ENCODE measurements at places on chromosomes 1 and 21. TPM values are rescaled to one million over a fixed set of nuclear protein-coding genes. Genes with fewer than 3 reads are reported as not detected.

Gene OR6K3
- not detected for total RNA-seq

Gene RHEX
- not detected for total RNA-seq

Gene C1orf116
- total RNA-seq, result not detected

Gene ACTN2
- total RNA-seq, result not detected

DNA sequence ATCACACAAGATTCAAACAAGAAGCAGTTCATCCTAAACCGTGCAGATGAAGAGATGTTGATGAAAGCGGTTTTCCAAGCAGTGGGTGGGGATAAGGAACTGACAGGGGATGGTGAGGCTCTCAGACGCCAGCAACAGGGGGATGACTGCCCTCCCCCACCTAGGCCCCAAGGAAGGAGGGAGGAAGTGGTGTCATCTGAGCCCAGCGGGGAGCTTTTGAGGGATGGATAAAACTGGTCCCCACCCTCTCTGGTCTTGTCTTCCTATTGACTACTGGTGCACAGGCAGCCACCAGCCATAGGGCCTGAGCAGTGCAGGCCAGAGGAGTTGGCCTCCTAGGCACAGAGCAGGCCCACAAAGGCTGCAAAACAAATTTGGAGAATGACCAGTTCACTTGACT is 175.5 kb downstream of the HUNK start:
- DNase-seq, result no peak
- H3K4me3 ChIP-seq, result no peak overlapping the region
- H3K27ac ChIP-seq, result no peak overlapping the region
- no peaks in the 10 kb centered on the region for H3K36me3 ChIP-seq
- H3K4me1 ChIP-seq, result no peaks in the 10 kb centered on the region
- 0 out of 2 replicates have a peak, but pooled peaks cover 2% of the 10 kb centered on the region for H3K27me3 ChIP-seq

DNA sequence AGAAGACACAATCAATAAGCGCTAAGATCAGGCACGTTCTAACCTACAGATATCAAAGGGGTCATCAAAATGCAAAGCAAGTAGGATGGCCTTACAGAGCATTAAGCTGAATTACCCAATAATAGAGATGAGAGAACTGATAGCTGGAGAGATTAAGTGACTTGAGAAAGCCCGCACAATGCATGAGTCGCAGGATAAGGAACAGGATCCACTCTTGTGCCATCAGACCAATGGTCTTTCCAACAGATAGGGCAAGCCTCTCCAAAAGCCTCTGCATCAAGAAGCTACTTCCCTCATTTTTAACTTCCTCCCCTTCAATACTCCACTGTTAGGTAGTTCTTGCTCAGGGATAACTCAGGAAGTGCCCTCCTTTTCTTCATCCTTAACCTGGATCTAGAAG is 2.6 kb downstream of the CHML start:
- H3K4me3 ChIP-seq, result no peak overlapping the region
- H3K36me3 ChIP-seq, result peaks cover 3% of the 10 kb centered on the region
- peaks cover 35% of the 10 kb centered on the region for H3K4me1 ChIP-seq
- DNase-seq, result no peak
- H3K27me3 ChIP-seq, result no peaks in the 10 kb centered on the region

DNA sequence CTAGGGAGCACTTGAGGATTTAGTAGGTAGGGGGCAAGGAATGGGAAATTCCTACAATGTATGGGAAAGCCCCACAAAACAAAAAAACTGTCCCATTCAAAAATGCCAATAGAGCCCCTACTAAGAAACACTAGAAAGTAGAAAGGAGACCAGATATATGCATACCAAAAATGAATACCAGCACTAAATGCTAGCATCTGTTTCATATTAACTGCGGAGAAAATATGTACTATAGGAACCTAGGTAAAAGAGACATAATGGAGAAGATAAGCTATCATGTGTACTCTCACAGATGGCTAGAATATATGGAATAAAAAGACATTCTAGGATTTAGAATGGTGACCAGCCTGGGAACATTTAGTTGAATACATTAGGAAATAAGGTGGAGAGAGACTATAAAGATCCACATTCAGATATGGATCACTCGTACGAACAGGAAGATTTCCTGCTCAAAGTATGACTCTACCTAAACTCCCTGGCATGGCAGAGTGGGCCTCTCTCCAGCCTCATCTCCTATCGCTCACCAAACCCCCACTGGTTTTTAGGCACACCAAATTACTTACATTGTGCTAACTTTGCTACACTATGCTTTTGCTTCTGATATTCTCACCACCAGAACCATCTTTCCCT is 18.3 kb downstream of the ZNHIT6 start:
- H3K4me1 ChIP-seq, result no peaks in the 10 kb centered on the region
- H3K27me3 ChIP-seq, result no peaks in the 10 kb centered on the region
- no peak overlapping the region for H3K27ac ChIP-seq
- H3K36me3 ChIP-seq, result peaks cover 42% of the 10 kb centered on the region
- no peak for DNase-seq
- no peak overlapping the region for H3K4me3 ChIP-seq

- no peak overlapping the region for H3K4me3 ChIP-seq
- H3K36me3 ChIP-seq, result no peaks in the 10 kb centered on the region
- H3K4me1 ChIP-seq, result no peaks in the 10 kb centered on the region
- DNase-seq, result no peak
- no peaks in the 10 kb centered on the region for H3K27me3 ChIP-seq
Observed at GRCh38 chr1:42915456-42915855, 43.2 kb downstream of the SLC2A1 start.

All from Karpas-422 (cell line).